ENCODE measurements at places on chromosomes 7 and 10. TPM values are rescaled to one million over a fixed set of nuclear protein-coding genes. Genes with fewer than 3 reads are reported as not detected.

The SPACDR gene
- not detected for total RNA-seq

The CALHM3 gene
- total RNA-seq = not detected

The CTAGE4 gene
- total RNA-seq = 0.88 TPM

The KIAA1549 gene
- total RNA-seq = 1.8 TPM

The DGKI gene
- total RNA-seq = 2.4 TPM

The ELN gene
- total RNA-seq = 999 TPM

The NUTM2B gene
- total RNA-seq = not detected

The IMMP2L gene
- total RNA-seq = 20.5 TPM

- DNase-seq = no peak
Measured at GRCh38 chr10:116663342-116663741, 42.6 kb downstream of the PNLIPRP2 start.

GRCh38 chr10:4344492-4344994, 481.5 kb upstream of the AKR1E2 start:
- DNase-seq = peak; percentile 93

DNA sequence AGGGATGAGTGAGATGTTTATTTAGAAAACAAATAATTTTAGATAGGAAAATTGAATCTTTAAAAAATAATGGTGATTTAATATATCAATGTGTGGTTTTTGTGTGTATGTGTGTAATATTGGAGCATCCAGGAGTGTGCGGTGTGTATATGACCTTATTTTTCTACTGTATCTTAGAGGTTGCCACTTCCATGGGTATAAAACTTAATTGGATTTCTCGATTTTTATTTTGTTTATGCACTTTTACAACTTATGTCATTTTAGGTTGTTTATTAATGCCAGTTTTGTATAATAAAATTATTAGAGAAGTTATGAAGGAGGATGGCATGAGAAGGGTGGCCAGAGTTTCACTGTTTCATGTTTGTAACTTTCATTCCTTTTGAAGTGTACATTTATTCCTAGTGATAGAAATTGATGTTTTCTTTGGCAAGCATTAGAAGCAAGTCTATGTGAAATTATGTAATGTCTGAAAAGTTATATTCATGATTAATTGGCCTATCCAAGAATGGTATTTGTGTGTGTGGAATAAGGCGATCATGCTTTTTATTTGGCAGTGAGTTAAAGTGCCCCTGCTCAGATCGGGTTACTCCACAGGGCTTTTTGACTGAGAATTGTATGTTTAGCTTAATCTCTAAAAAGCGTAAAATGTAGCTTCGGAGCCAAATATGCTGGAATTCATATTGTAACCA, 110.3 kb downstream of the KAT6B start:
- DNase-seq = no peak

- no peak for DNase-seq
Measured at GRCh38 chr10:470339-471003, 219.0 kb downstream of the DIP2C start.

- no peak for DNase-seq
Measured at GRCh38 chr7:152608208-152608607, 67.7 kb downstream of the XRCC2 start.

GRCh38 chr10:21993360-21994001, 10.0 kb downstream of the DNAJC1 start:
- DNase-seq = no peak

GRCh38 chr10:89615824-89616223, 29.2 kb downstream of the PANK1 start:
- no peak for DNase-seq

GRCh38 chr10:14519785-14520184, 189.1 kb upstream of the FRMD4A start:
- DNase-seq = no peak

DNA sequence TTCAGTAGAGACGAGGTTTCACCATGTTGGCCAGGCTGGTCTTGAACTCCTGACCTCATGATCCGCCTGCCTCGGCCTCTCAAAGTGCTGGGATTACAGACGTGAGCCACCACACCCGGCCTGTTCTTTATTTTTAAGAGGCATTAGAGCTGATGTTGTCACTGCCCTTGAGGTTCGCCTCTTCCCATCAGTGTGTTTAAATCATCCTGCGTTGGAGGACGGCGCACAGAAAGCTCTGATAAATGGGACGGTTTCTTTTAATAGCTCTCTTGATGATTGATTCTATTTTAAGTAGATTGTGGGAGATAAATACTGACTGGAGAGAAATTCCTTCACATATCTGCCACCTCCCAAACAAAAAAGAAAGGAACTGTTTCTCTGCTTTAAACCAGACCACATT, 29.0 kb downstream of the UPP1 start:
- DNase-seq = no peak

DNA sequence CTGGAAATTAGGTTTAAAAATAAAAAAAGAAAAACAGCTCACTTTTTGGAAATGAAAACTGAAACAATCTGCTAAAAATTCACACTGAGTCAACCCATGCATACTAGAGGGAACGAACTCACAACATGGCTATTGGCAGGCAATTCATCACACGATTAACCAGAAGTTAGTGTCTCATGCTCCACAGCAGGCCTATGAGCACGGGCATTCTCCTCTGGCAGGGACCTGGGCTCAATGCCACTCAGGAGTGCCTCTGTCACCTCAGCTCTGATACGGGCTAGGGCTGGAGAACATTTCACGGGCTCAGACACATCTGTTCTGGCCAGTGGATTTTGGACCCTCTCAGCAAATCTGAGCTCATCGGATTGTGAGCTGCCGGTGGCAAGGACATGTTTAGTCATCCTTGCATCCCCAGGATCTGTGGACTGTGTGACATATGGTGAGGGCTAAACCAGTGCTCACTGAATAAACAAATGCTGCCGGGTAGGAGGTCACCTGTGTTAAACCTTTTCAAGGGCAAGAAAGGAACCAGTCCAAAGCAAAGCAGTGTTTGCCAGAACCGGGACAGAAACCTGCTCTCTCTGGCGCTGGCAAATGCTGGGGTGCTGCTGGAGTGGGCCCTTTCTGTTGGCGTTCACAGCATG, 40.1 kb downstream of the POLR3A start:
- no peak for DNase-seq
